ENCODE measurements at places on chromosomes 3 and 15.
A peak's percentile ranks its signal among the peaks of the same experiment; 100 is the strongest.

GRCh38 chr3:73031573-73032103 is 29.8 kb upstream of the EBLN2 start:
- DNase-seq = no peak

- peak; percentile 31 for DNase-seq
Observed at GRCh38 chr15:96767703-96768434, 437.4 kb downstream of the NR2F2 start.

DNA sequence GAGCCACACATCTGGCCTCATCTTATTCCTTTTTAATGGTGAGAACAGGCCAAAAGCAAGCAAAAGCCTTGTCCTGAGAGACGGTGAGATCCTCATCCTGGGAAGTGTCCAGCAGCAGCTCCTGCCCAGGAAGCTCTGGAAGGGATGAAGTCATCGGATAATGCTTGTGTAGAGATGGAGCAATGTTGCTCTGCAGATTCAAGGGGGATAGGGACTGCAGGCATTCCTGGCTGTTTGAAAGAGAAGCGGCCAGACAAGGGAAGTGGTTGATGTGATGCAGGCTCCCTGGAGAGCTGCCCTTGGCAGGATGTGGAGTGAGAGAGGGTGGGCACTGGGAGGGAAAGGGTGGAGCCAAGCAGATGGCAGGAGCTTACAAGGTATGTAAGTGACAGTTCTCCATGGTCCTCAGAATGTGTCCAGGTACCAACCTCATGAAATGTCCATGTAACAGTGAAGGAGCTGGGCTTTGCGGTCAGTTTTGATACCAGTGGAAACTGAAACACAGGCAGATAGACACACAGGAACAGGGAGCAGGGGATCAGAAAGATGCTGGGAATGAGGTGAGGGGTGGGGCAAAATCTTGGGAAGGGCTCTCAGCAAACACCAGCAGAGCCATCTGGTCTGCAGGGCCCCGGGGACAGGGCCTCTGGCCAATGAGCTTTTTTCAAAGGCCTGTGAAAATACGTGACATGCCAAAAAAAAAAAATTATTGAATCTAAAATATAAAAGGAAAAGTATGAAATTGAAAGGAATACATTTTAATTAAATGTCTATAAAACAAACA is 32.2 kb upstream of the LACTB start:
- no peak for DNase-seq

- no peak for DNase-seq
Observed at GRCh38 chr3:174329321-174329720, 529.8 kb upstream of the NAALADL2 start.

- DNase-seq = no peak
Observed at GRCh38 chr3:25293736-25294135, 134.3 kb upstream of the RARB start.

GRCh38 chr15:72078887-72079286 is 39.1 kb downstream of the MYO9A start:
- no peak for DNase-seq

DNA sequence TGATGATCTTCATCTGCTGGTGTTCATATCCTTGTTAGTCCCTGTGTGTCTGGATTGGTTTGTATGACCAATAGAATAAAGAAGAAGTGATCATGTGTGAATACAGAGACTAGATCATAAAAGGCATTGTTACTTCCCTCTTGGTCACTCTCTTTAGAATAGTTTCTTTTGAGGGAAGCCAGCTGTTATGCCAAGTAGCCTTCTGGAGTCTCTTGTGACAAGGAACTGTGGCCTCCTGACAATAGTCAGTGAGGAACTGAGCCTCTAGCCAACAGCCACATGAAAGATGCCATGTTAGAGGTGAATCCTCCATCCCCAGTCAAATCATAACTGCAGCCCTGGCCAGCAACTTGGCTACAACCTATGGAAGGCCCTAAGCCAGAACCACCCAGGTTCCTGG is 63.0 kb upstream of the SMAD3 start:
- DNase-seq = no peak

DNA sequence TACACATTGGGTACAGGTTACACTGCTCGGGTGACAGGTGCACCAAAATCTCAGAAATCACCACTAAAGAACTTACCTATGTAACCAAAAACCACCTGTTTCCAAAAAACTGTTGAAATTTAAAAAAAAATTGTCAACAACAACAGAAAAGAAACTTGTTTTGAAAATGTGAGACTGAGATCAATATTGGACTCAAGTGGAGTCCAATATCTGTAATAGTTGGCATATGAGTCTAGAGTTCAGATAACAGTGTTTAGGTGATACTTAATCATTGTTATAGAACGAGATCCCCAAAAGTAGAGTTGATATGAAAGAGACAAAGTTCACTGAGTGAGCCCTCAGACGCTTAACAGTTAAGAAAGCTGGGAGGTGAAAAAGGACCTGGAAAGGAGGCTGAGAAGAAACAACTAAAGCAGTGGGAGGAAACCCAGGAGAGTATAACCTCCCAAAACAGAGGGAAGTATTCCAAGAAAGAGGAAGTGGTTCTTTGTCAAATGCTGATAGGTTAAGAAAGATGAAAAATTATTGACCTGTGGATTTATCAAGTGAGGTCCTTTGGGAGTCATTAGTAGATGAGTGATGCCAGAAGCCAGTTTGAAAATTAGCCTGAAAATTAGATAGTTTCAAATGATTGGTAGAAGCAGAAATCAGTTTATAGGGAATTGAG is 388.6 kb upstream of the DPH6 start:
- DNase-seq = no peak

- DNase-seq = no peak
Observed at GRCh38 chr3:47265725-47266428, 16.7 kb downstream of the KIF9 start.

GRCh38 chr3:123880998-123881561 is 3.1 kb downstream of the MYLK start:
- no peak for DNase-seq

- no peak for DNase-seq
Observed at GRCh38 chr3:68666429-68667136, 265.8 kb downstream of the TAFA4 start.

- DNase-seq = no peak
Observed at GRCh38 chr3:93988283-93988682, 8.3 kb downstream of the ARL13B start.

DNA sequence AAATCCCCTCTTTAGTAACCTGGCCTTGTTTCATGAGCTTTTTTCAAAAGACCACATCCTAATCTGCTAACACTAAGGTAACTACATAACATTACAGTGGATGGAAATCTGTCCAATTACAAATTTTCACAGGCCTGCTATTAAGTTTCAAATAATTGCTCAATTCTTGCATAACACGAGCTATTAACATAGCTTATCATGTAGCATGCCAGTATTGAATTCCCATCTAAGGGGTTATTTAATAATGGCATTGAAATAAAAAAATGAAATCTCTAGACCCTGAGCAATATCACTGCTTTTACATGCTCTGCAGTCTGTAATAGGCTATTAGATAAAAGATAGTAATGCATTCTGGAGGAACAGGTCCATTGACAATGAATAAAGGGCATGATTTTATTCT is 748.3 kb upstream of the NECTIN3 start:
- no peak for DNase-seq
